ENCODE measurements at places on chromosomes 4 and X.

- DNase-seq, result no peak
These were observed 6.4 kb upstream of the RHOH start for GRCh38 chr4:40190465-40190864.

DNA sequence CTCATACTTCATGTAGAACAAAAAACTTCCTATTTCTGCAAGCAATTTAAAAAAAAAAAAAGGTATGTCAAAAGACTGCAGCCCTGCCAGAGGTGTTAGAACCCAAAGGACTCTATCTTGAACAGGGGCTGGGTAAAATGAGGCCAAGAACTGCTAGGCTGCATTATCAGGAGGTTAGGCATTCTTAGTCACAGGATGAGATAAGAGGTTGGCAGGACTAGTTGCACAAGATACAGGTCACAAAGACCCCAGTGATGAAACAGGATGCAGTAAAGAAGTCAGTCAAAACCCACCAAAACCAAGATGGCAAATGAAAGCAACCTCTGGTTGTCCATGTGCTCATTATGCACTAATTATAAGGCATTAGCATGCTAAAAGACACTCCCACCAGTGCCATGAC lies 104.1 kb downstream of the ANOS1 start:
- DNase-seq, result no peak

DNA sequence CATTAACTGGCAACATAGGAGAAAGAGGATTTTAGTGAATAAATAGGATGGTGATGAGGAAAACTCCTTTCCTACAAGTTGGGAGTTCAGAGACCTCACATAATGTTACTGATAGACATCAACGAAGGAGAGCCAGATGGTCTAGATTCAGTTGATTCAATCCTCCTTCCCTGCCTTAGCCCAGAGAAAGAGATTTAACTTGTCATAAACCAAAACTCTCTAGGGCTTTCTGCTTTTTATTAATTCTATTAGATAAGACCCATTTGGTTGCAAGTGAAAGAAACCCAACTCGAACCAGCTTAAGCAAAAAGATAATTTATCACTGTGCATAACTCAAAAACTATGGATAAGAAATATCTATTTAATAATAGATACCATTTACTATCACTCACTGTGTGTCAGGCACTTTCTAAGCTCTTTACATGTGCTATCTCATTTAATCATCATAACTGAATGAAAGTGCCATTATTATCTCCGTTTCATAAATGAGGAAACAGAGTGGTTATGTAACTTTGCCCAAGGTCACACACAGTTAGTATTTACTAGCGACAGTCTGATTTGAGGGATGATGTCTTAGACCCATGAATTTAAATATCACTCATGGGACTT lies 4.3 kb upstream of the UNC5C start:
- no peak for DNase-seq

GRCh38 chr4:160370046-160370445 lies 1267.2 kb downstream of the RAPGEF2 start:
- no peak for DNase-seq

GRCh38 chrX:75625232-75625631 lies 102.4 kb upstream of the ZDHHC15 start:
- DNase-seq, result no peak

GRCh38 chr4:25817059-25817681 lies 45.6 kb downstream of the SEL1L3 start:
- DNase-seq, result no peak

DNA sequence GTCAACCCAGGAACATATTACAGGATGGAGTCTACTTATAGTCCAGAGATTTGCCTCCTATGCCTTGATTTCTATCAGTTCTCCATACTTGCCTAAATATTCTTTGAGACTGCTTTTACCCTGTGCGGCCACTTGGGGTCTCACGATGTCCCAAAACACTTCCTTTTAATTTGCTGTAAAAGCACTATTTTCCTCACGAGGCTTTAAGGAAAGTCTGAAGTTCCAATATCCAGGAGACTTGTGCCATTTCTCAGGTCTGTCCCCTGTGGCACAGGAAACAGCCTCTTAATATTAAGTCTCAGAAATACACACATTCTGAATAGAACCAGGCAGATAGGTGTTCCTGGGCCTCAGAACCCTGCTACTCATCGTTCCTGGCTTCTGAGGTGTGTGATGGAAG lies 142.9 kb downstream of the TMEM164 start:
- no peak for DNase-seq

DNA sequence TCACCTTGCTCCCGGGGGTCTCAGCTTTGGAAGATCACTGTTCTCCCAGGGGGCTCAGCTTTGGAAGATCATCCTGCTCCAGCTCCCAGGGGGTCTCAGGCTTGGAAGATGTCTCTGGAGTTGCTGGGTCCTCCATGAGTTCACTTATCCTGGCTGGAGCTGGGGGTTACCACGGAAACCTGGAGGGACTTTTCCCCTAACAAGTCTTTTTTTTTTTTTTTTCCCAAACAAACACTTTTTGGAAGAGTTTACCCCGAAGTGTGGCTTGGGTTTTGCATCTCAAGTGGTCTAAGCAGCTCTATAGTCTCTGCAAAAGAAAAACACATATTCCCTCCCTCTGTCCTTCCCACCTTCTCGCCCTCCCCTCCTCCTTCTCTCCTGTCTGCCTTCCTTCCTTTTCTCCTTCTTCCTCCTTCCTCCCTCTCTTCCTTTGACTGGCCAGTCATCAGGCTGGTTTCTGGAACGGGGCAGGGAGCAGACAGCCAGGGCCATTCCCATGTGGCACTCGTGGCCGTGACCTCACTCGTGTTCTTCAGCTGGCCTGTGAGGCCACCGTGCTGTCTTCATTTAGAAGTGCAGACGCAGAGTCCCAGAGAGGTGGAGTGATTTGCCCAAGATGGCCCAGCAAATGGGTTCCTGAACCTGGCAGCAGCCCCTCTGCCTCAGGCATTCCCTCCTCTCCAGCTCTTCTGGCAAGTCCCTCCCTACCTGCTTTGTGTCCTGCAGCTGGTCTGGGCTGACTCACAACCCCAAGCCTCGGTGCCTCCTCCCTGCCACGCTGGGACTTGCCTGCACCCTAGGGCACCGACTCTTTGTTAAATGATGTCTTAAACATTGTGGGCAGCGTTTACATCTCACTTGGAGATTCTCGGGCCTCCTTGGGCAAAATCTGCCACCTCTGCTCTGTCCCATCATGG lies 25.9 kb upstream of the HMX1 start:
- DNase-seq, result no peak

DNA sequence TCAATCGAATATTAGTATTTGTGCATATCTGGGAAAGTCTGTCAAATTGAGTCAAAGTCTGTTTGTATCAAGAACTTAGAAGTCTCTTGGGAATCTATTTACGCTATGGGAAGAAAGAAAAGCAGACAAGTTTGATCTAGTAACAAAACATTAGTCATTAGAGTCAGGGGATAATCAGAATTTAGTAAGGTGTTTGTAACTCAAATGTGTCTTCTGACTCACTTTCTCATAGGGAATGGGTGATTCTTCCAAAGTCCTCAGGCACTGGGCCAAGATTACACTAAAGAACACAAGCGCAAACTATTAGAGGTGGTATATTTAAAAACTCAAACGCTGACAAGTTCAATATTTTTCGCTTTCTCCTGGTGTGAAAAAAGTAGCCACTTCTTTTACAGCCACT lies 926.5 kb downstream of the PDHA2 start:
- DNase-seq, result no peak

- DNase-seq, result no peak
These were observed 3.1 kb downstream of the SYAP1 start for GRCh38 chrX:16722481-16722880.

- DNase-seq, result no peak
These were observed 1.6 kb downstream of the PPP3CA start for GRCh38 chr4:101345596-101346350.

- no peak for DNase-seq
These were observed 15.4 kb upstream of the CDKL5 start for GRCh38 chrX:18410038-18410437.

- DNase-seq, result no peak
These were observed 52.5 kb upstream of the ANTXR2 start for GRCh38 chr4:80125252-80126177.

- no peak for DNase-seq
These were observed 501.6 kb upstream of the SMIM31 start for GRCh38 chr4:164252286-164252685.

- DNase-seq, result no peak
These were observed 67.2 kb downstream of the TBC1D9 start for GRCh38 chr4:140688711-140689598.

DNA sequence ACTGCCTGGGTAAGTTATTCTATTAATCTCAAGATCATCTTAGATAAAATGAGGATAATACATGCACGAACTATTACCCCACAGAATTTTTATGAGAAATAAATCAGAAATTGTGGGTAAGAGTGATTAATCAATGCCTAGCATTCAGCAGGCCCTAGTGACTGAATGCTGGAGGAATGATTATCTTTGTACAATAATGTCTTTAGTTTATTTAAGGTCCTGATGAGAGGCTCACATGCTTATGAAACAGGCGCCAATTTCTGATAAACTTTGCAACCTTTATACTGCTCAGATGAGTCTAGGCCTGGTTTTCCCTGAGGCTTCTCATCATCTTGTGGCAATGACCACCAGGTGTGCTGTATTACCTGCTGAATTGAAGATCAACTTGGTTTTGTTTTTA lies 27.8 kb upstream of the BMP2K start:
- no peak for DNase-seq

GRCh38 chrX:48937054-48937907 lies 18.5 kb upstream of the PIM2 start:
- DNase-seq, result peak; percentile 79

DNA sequence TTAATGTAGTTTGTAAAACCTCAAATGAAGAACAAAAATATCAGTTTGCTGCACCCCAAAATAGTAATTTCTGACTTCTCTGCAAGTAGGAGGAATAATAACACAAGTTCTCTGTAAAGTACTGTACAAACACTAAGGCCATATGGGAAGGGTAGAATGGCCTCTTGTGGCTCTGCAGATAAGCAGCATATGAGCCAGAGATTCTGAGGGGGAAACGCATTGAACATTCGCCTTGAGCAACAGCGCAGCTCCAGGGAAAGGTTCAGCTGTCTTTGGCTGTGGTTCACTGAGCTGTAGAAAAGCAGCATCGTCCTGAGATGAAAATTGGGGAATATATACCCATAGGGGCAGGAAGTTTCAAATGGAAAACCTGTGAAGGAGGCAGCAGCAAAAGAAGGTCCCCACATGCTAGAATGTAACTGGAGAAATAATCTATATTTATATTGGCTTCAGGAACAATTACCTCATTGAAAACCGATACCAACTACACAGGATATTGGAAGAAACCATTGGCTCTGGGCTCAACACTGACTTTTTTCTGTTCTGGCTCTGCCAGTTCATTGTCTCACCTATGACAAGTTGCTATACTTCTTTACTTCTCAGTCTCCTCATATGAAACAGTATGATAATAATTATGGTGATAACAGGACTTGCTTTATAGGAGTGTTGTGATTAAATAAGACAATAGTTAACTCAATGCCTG lies 357.6 kb upstream of the CPEB2 start:
- DNase-seq, result no peak

DNA sequence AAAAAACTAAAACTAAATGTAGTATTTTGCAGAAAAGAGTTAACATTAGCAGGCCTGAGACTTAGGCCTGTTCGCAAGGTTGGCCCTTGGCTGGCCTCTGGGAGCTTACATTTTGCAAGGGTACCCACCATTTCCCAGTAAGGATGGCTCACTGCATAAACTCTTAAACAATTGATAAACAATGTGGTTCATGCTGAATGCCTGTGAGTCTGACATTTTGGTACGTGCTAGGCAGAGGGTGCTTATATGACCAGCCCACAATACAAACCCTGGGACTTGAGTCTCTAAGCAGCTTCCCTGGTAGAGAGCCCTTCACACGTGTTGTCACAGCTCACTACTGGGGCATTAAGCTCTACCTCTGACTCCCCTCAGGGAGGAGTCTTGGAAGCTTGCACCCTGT lies 7.4 kb downstream of the PRPS2 start:
- DNase-seq, result no peak

- no peak for DNase-seq
These were observed 188.2 kb downstream of the SPCS3 start for GRCh38 chr4:176507845-176508533.

DNA sequence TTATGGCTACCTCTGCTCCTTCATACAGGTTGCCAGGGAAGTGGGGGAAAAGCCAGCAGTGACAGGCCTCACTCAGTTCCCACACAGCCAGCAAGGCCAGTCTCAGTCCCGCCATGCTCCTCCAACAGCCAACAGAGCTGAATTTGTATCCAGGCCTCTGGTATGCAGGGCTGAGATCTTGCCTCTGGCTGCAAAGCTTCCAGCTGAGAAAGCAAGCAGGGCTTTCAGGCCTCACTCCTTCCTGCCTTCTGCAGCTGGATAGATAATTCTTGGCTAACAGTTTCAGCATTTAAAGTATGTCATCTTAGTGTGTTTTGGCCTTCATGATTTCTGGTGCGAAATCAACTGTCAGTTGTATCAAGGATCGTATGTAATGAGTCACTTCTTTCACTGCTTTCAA lies 103.6 kb downstream of the GNL3L start:
- DNase-seq, result no peak

DNA sequence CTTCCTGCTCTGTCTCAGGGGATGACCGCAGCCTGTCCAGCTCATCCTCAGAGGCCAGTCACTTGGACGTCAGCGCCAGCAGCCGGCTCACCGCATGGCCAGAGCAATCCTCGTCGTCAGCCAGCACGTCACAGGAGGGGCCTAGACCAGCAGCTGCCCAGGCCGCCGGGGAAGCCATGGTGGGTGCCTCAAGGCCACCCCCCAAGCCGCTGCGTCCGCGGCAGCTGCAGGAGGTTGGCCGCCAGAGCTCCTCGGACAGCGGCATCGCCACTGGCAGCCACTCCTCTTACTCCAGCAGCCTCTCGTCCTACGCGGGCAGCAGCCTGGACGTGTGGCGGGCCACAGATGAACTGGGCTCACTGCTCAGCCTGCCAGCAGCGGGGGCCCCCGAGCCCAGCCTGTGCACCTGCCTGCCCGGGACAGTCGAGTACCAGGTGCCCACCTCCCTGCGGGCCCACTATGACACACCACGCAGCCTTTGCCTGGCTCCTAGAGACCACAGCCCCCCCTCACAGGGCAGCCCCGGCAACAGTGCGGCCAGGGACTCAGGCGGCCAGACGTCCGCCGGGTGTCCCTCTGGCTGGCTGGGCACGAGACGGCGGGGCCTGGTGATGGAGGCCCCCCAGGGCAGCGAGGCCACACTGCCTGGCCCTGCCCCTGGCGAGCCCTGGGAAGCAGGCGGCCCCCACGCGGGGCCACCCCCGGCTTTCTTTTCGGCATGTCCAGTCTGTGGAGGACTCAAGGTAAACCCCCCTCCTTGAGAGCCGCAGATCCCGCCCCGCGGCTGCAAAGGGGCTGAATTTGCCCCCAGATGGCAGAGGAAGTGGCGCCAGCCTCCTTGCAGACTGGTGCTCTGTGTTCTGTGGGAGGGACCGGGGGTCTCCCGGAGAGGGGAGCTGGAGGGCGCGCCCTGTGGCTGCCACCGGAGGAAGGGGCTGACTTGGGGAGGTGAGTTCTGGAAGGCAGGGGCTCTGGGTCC lies 29.9 kb downstream of the DOK7 start:
- DNase-seq, result no peak

GRCh38 chr4:147639388-147639787 lies 22.2 kb downstream of the TMEM184C start:
- no peak for DNase-seq

- DNase-seq, result no peak
These were observed 147.6 kb downstream of the PPP3CA start for GRCh38 chr4:101199507-101200285.

- no peak for DNase-seq
These were observed 570.7 kb downstream of the BCOR start for GRCh38 chrX:39527025-39527424.

All from GM12878 (cell line).